ENCODE measurements at places on chromosomes 3 and 15. TPM values are rescaled to one million over a fixed set of nuclear protein-coding genes. Genes with fewer than 3 reads are reported as not detected.

- no peak for DNase-seq
These were observed 65.6 kb upstream of the CADM2 start for GRCh38 chr3:84893211-84893610.

The TRIM59 gene
- 31.8 TPM for total RNA-seq

- DNase-seq: no peak
These were observed 100.1 kb upstream of the SPATA12 start for GRCh38 chr3:56960234-56960917.

DNA sequence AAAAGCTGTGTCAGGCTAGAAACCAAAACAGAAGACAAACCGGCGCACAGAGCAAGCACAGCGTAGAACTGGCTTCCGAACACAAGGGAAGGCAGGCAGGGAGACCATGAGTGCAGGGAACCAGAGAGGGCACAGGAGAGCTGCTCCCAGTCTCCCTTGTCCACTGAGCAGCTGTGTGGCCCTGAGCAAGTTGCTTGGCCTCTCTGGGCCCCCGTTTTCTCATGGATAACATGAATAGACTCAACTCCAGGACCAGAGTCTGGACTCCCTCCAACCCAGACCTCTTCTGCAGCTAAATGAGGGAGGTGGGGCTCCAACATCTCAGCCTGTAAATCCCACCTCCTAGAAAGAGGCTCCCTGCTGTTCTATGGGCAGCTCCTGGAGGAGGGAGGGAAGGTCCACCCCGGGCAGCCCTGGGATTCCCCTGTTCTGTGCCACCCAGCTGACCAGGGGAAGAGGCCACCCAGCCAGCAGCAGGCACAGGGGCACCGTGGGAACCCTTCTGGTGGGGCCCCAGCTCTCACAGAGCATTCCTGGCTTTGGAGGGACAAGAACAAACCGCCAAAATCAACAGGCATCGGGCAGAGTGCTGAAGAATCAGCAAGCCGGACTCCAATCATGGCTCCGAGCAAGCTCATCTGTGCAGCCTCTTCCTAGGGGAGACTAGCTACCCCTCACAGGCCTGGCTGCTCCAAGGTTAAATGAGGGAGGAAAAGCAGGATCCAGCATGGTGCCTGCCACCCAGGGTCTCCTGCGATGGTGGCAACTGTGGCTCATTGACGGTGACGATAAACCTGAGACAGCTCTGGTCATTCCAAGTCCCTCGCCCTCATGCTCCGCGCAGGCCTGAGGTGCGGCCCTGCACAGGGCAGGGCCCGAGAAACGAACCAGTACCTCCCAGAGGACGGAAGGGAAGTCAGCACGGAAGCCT is 15.1 kb downstream of the XXYLT1 start:
- DNase-seq: peak; percentile 45

The ROBO1 gene
- 0.05 TPM for total RNA-seq

DNA sequence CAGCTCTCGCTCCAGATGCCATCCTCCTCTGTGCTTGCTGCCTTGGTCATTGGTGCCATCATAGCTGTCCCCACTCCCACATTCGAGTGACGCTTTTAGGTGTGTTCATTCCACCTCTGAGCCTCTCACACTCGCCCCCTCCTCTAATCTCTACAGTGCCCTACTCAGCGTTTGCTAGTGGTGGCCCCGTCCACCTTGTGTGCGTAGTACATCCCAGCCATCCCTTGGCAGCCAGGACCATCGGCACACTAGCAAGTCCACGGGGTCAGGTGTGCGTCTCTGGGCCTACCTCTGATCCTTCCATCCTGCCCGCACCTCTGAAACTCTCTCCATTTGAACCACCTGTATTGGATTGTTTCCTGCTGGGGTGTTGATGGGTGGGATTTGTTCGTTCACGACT is 54.2 kb upstream of the RGMA start:
- DNase-seq: no peak

The INTS14 gene
- 46.4 TPM for total RNA-seq

The GADL1 gene
- total RNA-seq: not detected

DNA sequence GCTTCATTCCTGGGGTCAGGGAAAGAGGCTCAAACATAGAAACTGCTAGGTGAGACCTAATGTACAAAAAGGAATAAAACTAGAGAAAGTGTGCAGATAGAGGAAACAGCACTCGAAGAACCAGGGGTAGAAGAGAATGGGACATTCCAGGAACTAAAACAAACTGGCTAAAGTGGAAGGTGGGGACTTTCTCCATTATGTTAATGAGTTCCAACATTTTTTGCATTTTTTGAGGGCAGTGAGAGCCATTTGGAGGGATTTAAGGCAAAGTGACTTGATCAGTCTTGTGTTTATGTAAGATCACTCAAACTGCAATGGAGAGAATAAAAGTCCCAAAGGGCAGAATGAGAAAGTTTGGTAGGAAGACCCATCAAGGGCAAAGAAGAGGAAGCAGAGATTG is 20.6 kb upstream of the SLC4A7 start:
- DNase-seq: no peak

The STAB1 gene
- total RNA-seq: 0.07 TPM

All from activated CD4-positive, alpha-beta T cell treated with anti-CD3 and anti-CD28 coated beads, Interleukin-2, amount 10 ng/mL, durations not matched to agents 24 days and 14 days (primary cell).